ENCODE measurements at places on chromosomes 12 and 14. TPM values are rescaled to one million over a fixed set of nuclear protein-coding genes. Genes with fewer than 3 reads are reported as not detected.
A peak's percentile ranks its signal among the peaks of the same experiment; 100 is the strongest.

GRCh38 chr14:98904677-98905076, 367.3 kb downstream of the BCL11B start:
- no peak for DNase-seq
- no peaks in the 10 kb centered on the region for H3K36me3 ChIP-seq
- H3K4me3 ChIP-seq = no peak overlapping the region
- no peak overlapping the region for H3K27ac ChIP-seq

GRCh38 chr12:57093415-57094207, 4.7 kb downstream of the NAB2 start:
- no peaks in the 10 kb centered on the region for H3K27me3 ChIP-seq
- peaks cover 51% of the 10 kb centered on the region for H3K4me1 ChIP-seq
- H3K4me3 ChIP-seq = peak overlapping the region; percentile 62
- peak overlapping the region; percentile 92 for H3K27ac ChIP-seq
- peaks cover 58% of the 10 kb centered on the region for H3K36me3 ChIP-seq

DNA sequence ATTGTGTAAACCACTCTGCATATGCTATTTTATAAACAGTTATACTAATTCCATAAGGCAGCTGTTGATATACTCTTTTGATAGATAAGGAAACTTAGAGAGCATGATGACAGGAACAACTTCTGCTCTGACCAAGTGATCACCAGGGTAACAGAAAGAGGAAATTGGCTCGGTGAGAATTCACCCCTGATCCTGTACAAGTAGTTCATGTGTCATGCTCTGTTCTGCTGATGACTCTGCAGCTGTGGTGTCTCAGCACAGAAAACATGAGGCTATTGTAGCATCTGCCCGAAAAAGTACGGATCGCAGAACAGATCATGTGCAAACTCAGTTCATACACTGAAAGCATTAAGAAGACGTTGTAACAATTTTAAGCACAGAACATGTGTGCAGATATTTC, 345.0 kb downstream of the LRIG3 start:
- no peak overlapping the region for H3K27ac ChIP-seq
- H3K4me1 ChIP-seq = no peaks in the 10 kb centered on the region
- H3K4me3 ChIP-seq = no peak overlapping the region
- no peak for DNase-seq
- H3K27me3 ChIP-seq = no peaks in the 10 kb centered on the region

DNA sequence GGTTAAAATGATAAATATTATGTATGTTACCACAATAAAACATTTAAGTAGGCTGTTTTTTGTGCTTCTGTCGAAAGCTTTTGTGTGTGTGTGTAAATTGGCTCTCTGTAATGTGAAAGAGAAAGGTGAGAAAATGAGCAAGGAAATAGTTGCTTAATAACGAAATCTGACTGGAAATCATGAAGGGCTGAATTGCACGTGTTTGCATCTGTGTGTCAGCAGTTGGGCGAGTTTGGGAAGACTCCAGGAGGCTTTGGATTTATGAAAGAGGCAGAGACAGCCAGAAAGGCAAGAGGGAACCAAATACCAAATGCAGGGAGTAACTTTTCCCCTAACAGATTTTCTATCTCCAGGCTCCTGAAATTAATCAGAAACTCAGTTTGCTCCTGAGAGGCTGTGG, 47.2 kb upstream of the PLEKHG3 start:
- peaks cover 22% of the 10 kb centered on the region for H3K4me1 ChIP-seq
- DNase-seq = no peak
- H3K36me3 ChIP-seq = peaks cover 2% of the 10 kb centered on the region

- no peak overlapping the region for H3K27ac ChIP-seq
- no peaks in the 10 kb centered on the region for H3K36me3 ChIP-seq
- peaks cover 12% of the 10 kb centered on the region for H3K27me3 ChIP-seq
- no peak overlapping the region for H3K4me3 ChIP-seq
Observed at GRCh38 chr14:106216679-106217078, 690.3 kb downstream of the TMEM121 start.

GRCh38 chr12:123483602-123484248, 25.8 kb downstream of the SNRNP35 start:
- H3K4me1 ChIP-seq = peaks cover 19% of the 10 kb centered on the region
- no peaks in the 10 kb centered on the region for H3K27me3 ChIP-seq

GRCh38 chr12:106321139-106321850, 18.8 kb downstream of the TCP11L2 start:
- no peak for DNase-seq
- no peak overlapping the region for H3K4me3 ChIP-seq
- H3K36me3 ChIP-seq = no peaks in the 10 kb centered on the region
- H3K27me3 ChIP-seq = no peaks in the 10 kb centered on the region
- H3K4me1 ChIP-seq = no peaks in the 10 kb centered on the region

DNA sequence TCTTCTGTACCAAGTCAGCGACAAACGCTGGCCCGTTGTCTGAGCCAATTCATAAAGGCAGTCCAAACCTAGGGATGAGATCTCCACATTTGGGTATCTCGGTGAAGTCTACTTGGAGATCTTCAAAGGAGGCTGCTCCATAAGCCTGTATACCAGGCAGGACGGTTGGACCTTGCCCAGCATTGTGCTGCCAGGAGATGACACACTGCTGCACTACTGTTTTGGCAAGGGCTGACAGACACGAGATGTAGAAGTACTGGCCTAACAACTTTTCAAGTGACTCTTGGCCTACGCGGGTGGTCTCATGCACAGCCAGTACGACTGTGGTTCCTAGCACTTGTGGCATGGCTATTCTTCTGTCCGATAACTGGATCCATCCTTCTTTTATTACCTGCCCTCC, 135.3 kb downstream of the SLC38A6 start:
- peaks cover 7% of the 10 kb centered on the region for H3K27me3 ChIP-seq
- H3K4me1 ChIP-seq = peaks cover 4% of the 10 kb centered on the region
- H3K4me3 ChIP-seq = no peak overlapping the region
- no peak for DNase-seq

- no peak overlapping the region for H3K4me3 ChIP-seq
- H3K4me1 ChIP-seq = no peaks in the 10 kb centered on the region
- H3K27me3 ChIP-seq = no peaks in the 10 kb centered on the region
- no peak for DNase-seq
- no peak overlapping the region for H3K27ac ChIP-seq
Observed at GRCh38 chr14:44640416-44640815, 133.3 kb upstream of the FSCB start.

- H3K4me3 ChIP-seq = no peak overlapping the region
- no peak for DNase-seq
- peaks cover 6% of the 10 kb centered on the region for H3K27me3 ChIP-seq
- H3K27ac ChIP-seq = no peak overlapping the region
- H3K36me3 ChIP-seq = no peaks in the 10 kb centered on the region
- peaks cover 21% of the 10 kb centered on the region for H3K4me1 ChIP-seq
Observed at GRCh38 chr14:105891631-105892452, 365.5 kb downstream of the TMEM121 start.

- no peak overlapping the region for H3K27ac ChIP-seq
Observed at GRCh38 chr12:26264215-26264838, 69.0 kb downstream of the SSPN start.

DNA sequence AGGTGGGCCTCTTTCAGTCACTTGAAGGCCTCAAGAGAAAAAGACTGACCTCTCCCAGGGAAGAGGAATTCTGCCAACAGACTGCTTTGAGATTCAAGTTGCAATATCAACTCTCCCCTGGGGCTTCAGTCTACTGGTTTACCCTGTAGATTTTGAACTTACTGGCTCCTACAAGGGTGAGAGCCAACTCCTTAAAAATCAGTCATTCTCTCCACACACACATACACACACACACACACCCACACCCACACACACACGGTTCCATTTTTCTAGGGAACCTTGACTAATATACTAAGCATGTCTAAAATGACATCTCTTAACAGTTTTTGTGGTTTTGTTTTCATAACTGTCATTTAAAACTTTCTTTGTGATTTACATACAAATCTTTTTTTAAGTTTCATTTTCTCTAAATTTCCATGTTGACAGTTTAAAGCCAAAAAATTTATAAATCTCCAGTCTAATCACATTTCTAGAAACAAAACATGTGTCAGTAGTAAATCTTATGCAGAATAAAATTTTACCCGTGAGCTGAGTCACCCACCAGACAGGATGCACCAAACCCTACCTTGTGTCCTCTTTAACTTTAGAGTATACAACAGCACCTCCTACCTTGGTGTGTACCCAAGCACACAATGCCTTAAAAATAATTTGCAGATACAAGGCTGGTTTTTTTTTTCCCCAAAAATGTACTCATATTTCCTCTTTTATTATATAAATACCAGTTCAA, 394.6 kb downstream of the AEBP2 start:
- H3K27me3 ChIP-seq = peaks cover 3% of the 10 kb centered on the region
- H3K27ac ChIP-seq = peak overlapping the region; percentile 16
- peaks cover 16% of the 10 kb centered on the region for H3K4me1 ChIP-seq
- no peaks in the 10 kb centered on the region for H3K36me3 ChIP-seq
- H3K4me3 ChIP-seq = no peak overlapping the region

- H3K36me3 ChIP-seq = no peaks in the 10 kb centered on the region
- H3K4me1 ChIP-seq = no peaks in the 10 kb centered on the region
- H3K27me3 ChIP-seq = peaks cover 6% of the 10 kb centered on the region
- no peak overlapping the region for H3K4me3 ChIP-seq
- DNase-seq = no peak
- H3K27ac ChIP-seq = no peak overlapping the region
Observed at GRCh38 chr14:98853063-98853729, 418.8 kb downstream of the BCL11B start.

DNA sequence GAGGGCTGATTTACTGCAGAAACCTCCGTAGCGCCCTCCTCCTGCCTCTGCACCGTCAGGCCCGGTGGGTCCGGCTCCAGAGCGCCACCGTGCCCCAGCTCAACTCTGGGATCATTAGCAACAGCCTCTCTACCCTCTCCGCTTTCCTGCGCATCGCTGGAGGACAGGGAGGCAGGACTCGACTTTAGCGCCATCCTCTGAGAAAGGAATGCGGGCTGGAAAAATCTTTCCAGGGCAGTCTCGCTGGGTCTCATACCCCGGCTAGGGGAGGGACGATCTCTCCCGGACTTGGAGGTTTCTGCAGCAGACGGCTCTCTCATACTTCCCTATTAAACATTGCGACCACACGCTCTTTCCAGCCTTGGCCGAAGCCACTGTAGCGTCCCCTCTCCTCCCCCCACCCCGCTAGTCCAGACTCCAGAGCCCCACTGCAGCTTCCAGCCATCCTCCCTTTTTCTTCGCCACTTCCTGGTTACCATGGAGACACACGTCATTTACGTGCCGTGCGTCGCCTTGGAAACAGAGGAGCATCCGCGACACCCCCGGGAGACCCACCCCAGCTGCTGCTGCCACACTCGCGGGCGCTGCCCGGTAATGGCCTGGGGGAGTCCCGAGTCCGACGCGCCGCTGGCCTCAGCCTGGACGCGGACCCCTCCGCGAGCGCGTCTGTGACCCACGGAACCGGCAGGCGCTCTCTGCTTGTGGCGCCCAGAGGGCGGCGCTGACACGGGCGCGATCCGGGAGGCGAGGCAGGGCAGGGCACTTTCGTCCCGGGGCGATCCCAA, at the start of gene CCDC184:
TSS of gene CCDC184 (plus strand) at position 554 of the 785 bp plus-strand sequence. CDS start 479 bp downstream, outside the sequence.
- peaks cover 13% of the 10 kb centered on the region for H3K4me1 ChIP-seq
- H3K27me3 ChIP-seq = peaks cover 72% of the 10 kb centered on the region
- H3K4me3 ChIP-seq = peak within 1 kb of the TSS; percentile 89
- H3K36me3 ChIP-seq = no peaks in the 10 kb centered on the region
- DNase-seq = peak; percentile 78

DNA sequence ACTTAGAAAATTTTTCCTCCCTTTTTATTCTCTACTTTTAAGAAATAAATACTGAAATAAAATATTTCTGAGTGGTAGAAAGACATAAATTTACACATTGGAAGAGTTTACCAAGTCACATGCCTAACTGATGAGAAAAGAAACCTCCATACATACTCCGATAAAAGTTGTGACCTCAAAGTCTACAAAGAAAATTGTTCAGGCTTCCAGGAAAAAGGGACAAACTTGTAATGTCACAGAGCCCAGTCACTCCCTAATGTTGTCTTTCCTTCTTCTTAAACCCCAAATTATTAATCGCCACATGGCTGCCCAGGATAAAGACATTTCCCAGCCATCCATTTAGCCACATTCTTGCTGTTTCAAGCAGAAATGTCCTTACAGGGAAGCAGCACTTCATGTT, 455.3 kb downstream of the MDGA2 start:
- no peak overlapping the region for H3K4me3 ChIP-seq
- H3K27ac ChIP-seq = no peak overlapping the region
- H3K36me3 ChIP-seq = no peaks in the 10 kb centered on the region
- no peaks in the 10 kb centered on the region for H3K4me1 ChIP-seq
- DNase-seq = no peak
- no peaks in the 10 kb centered on the region for H3K27me3 ChIP-seq

GRCh38 chr14:68791902-68792677, 777 bp downstream of the ZFP36L1 start:
- H3K4me3 ChIP-seq = peak overlapping the region; percentile 87
- H3K27ac ChIP-seq = peak overlapping the region; percentile 100
- H3K27me3 ChIP-seq = no peaks in the 10 kb centered on the region
- DNase-seq = peak; percentile 65

DNA sequence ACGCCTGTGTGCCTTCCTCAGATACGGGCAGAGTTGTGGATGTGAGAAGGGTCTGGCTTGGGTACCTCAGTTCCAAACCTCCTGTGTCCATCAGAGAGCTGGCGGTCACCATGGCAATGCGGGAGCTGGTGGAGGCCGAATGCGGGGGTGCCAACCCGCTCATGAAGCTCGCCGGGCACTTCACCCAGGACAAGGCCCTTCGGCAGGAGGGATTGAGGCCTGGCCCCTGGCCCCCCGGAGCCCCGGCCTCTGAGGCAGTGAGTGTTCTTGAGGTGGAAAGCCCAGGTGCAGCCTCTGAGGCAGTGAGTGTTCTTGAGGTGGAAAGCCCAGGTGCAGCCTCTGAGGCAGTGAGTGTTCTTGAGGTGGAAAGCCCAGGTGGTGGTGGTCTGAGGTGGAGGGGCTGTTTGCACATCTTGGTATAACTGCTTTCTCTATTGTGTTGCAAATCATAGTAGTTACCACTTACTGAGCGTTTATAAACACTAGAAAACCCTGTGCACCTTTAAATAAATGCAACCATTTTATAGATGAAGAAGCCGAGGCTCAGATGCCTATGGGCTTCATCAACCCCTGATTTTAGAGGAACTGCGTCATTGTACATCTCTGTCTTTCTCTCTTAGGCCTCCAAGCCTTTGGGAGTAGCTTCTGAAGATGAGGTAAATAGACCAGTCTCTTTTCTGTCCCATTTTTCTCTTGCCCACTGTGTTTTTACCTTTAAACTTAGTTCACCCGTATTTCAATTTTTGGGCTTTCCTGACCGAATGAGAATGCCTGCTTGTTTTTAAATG, 976 bp downstream of the PEX5 start:
- no peak for DNase-seq
- peak overlapping the region; percentile 29 for H3K27ac ChIP-seq
- H3K27me3 ChIP-seq = no peaks in the 10 kb centered on the region
- peaks cover 31% of the 10 kb centered on the region for H3K4me1 ChIP-seq
- peaks cover 23% of the 10 kb centered on the region for H3K36me3 ChIP-seq

- H3K4me1 ChIP-seq = peaks cover 29% of the 10 kb centered on the region
- DNase-seq = no peak
- H3K27ac ChIP-seq = peak overlapping the region; percentile 51
- H3K4me3 ChIP-seq = no peak overlapping the region
- no peaks in the 10 kb centered on the region for H3K27me3 ChIP-seq
- no peaks in the 10 kb centered on the region for H3K36me3 ChIP-seq
Observed at GRCh38 chr12:68042212-68042699, 53.0 kb downstream of the IFNG-AS1 start.

GPR132 gene
- 35.7 TPM for total RNA-seq

GPRC5D gene
- not detected for total RNA-seq

CLEC14A gene
- total RNA-seq = not detected

ZCRB1 gene
- total RNA-seq = 51.1 TPM

KLRC1 gene
- 5.0 TPM for total RNA-seq

DIO3 gene
- not detected for total RNA-seq

CACNA2D4 gene
- total RNA-seq = 7.0 TPM
